Stimulated activated CD8-positive, alpha-beta memory T cell treated with anti-CD3 and anti-CD28 coated beads, Interleukin-7, amount 100 ng/mL, for 48 hours (primary cell): ENCODE measurements at places on chromosomes 2 and 18.
A peak's percentile ranks its signal among the peaks of the same experiment; 100 is the strongest.

DNA sequence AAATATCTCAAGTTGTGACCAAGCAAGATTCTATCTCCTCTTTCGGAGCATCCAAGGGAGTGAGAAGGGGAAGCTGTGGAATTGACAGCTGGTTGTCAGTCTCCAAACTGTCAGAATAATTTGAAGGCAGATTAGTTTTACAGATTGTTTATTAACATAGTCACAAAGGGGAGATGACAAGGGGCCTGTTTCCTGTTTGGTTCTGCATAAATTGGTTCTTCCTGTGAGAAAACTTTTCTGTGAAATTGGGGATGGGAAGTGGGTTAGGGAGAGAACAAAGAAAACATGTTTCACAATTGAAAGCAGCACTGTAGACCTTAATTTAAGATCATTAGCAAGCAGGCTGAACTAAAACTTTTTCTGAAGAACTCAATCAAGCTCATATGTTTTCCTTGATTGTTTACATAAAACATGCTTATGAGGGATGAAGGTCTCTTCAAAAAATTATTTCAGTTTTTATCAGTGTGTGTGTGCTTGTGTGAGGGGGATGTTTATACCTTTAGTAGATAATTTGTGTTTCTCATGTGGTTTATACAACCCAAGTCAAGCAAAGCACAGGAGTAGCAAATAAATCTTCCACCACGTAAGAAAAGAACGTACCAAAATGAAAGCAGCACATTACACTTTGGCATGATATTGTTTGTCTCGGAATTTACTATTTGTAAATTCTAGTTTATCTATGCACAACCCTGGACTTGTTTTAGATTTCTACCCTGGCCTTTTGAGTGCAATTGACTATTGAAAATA, 604.9 kb upstream of the CDH2 start:
- no peak for DNase-seq

- DNase-seq = no peak
These were observed 85.4 kb upstream of the TMEM200C start for GRCh38 chr18:5980721-5981120.

- DNase-seq = no peak
These were observed 128.6 kb downstream of the ZNF532 start for GRCh38 chr18:58993260-58993659.

GRCh38 chr2:36634981-36635597, 37.1 kb upstream of the FEZ2 start:
- no peak for DNase-seq

DNA sequence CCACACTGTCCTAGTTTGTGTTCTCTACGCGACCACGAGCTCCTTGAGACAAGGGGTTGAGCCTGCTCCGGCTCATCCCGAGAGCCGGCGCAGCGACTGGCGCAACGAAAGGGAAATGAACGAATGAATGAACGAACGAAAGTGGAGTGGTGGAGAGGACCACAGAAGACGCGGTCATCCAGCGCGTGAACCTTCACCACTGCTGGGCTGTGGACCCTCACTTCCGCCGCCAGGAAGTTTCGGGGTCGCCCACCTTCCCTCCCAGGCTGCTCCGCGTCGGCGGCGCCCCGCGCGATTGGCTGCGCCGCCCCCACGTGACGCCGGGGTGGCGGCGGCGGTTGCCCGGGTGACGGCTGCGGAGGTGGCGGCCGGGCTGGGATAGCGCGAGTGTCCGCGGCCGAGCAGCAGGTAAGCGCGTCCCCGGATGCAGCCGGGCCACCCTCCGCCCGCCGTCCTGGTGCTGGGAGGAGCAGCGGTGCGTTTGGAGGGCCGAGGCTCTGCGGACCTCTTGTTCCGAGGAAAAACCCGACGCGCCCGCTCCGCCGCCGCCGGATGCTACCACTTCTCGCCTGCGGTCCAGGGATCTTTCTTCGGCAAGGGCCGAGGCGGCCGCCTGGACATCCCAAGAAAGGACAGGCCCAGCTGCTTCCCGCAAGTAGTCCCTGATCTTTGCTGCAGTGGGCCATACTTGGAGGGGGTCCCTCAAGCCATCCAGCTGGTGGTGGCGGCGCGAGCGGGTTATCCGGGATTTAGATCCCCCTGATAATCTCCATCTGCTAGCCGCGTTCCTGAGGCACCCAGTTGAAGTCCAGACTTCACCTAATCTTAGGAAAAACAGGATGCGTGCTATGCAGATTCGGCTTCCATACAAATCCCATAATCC, at the start of gene ARMC9:
Gene ARMC9 (plus strand): TSS at position 341 of the 883 bp plus-strand sequence. CDS start 7,608 bp downstream, outside the sequence.
- peak; percentile 66 for DNase-seq

- DNase-seq = peak; percentile 88
These were observed 493 bp upstream of the CLASP1 start for GRCh38 chr2:121649596-121650314.

DNA sequence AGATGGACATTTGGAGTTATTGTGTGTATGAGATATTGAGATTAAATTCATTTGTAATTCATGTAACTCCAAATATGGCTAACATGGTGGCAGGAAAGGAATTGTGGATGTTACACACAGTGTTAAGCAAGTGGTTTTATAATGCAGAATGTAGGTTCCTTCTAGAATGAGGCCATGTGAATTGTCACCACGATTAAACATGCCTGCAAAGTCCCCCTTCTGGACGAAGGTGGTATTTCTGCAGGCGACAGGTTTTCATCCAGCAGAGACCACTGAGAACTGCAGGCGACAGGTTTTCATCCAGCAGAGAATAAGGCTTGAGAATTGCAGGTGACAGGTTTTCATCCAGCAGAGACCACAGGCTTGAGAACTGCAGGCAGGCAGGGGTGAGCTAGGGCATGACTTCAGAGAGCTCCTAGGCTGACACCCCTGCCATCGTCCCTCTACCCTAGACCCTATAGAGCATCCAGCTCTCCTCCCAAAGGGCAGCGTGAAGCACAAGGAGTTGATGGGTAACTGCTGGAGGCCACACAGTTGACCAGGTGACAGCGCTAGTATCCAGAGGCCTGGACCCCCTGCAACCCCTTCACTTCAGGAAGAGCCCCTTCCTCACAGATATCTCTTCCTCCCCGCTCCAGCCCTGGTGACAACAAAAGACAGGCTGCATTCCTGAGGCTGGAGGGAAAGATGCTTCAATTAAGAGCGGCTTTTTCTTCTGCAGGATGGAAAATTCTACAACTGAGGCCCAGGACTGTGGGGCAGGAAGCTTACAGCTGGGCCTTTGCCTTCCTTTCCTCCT, 175.8 kb downstream of the LOXHD1 start:
- DNase-seq = peak; percentile 14
